ENCODE measurements at places on chromosomes 5 and 9.

DNA sequence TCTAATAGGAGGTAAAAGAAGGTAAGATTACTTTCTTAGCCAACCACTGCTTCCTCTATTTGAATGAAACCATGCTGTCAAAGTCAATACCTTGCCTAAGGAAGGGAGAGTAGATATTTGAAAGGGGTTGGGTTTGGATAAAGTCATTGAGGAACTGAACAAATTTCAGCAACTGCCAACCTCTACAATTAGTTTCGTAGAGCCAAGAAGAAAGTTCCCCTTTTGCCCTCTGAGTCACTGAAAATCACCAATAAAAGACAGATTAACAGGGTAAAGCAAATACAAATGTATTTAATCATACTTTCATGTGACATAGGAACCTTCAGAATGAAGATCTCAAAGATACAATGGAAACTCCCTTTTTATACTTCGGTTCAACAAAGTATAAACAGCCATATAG, 615.7 kb downstream of the GABRG2 start:
- DNase-seq = no peak

DNA sequence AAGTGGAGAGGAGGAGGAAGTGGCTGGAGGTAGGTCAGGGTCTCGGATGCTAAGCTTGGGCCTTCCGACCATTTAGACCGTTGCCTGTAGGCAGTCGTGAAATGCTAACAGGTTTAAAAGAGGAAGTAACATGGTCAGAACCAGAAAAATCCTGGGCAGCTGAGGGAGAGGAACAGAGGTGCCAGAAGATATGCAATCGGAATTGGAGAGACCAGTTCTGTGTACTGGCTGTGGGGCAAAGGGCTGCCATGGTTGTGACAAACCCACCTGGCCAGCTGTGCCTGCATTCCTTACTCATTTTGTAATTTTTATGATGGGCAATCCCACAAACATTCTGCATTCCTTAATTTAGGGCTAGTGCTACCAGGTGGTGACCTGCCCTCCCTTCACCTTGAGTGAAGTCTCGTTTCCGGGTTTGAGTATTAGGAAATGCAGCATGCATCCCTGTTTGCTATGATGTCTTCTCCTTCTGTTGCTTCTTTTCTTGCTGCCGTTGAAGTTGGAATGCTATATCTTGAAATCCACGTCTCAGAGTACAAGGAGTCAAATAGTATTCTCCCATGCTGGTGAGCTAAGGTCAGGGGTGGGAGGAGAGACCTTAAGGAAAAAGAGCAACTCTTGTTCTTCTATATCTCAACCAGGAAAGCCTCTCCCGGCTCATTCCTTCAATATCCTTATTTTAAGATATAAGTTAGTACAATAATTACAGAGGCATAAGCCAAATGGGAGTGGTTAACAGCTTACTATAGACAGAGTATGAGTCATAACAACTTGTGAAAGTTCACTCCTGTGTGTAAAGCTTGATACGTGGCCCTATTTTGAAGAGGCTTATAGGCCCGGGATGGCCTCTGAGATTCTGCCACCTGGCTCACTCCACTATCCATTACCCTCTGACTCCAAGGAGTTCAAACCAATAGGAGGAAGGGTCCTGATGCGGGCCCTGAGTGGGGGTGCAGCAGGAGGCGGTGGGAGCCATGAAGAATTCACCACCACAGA, 37.0 kb downstream of the B4GALT1 start:
- peak; percentile 44 for DNase-seq

GRCh38 chr5:180642181-180642775, 7.1 kb downstream of the FLT4 start:
- DNase-seq = no peak

GRCh38 chr9:23321049-23321448, 505.0 kb downstream of the ELAVL2 start:
- no peak for DNase-seq

DNA sequence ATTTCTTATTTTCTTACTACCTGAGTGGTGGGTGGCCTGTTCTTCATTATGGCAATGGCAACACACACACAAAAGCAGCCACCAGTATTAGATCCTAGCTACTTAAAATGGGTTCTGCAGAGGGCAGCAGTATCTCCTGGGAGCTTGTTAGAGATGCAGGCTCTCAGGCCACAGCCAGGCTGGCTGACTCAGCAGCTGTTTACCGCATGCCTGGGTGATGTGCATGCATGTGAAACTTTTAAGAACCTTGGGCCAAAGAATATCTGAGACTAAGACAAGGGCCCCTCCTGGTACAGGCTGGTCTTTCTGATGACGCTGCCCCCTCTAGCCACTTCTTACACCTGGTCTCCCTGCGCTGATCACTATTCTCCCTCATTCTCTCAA, 399.0 kb downstream of the MED10 start:
- no peak for DNase-seq

DNA sequence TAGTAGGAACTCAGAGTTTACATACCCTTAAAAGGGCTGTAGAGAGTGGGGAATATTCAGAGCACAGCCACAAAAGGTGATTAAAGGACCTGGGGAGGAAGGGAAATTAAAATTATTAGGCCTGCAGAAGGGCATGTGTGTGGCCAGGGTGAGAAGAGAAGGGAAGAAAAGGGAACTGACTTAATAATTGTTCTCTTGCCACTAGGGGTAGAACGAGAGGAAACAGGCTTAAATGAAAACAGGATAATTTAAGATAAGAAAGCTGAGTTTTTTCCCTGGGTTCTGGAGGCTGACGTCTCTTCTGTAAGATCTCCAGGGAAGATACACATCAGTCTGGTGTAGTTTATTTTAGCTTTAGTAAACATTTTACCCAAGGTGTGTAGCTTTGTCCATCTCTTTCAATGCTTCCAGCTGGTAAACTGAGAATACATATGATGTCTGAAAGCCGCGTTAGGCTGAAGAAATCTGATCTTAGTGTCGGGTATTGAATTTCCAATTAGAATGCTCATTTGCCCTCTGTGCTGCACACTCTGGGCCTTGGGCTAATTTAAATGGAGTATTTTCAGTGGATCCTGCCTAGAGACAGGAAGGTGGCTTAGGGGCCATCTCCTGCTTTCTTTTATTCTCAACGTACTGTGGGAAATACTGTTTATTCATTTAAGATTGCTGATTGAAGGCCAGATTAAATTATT, 416.8 kb downstream of the TMEM38B start:
- DNase-seq = no peak

DNA sequence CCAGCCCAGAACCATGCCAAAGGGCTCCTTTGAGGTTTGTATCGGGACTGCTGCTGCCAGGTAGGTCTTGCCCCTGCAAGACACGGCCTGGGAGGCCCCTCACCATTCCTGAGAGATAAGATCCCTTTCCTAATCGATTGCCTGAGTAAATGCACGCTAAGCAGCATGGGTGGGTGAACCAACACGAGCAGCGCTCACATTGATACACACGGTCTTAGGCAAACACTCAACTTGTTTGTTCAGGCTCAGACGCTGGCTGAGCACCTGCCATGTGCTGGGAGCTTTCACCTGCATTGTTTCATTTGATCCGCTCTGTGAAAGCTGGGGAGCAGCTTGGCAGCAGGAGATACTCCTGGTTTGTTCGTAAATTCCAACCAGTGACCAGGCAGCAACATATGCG, 76.9 kb upstream of the NEURL1B start:
- no peak for DNase-seq

- no peak for DNase-seq
Observed at GRCh38 chr9:114269023-114269422, 53.9 kb upstream of the ORM1 start.

- DNase-seq = no peak
Observed at GRCh38 chr5:73122875-73123810, 2.8 kb downstream of the TMEM171 start.

- DNase-seq = no peak
Observed at GRCh38 chr9:124139001-124139400, 118.7 kb upstream of the NEK6 start.

DNA sequence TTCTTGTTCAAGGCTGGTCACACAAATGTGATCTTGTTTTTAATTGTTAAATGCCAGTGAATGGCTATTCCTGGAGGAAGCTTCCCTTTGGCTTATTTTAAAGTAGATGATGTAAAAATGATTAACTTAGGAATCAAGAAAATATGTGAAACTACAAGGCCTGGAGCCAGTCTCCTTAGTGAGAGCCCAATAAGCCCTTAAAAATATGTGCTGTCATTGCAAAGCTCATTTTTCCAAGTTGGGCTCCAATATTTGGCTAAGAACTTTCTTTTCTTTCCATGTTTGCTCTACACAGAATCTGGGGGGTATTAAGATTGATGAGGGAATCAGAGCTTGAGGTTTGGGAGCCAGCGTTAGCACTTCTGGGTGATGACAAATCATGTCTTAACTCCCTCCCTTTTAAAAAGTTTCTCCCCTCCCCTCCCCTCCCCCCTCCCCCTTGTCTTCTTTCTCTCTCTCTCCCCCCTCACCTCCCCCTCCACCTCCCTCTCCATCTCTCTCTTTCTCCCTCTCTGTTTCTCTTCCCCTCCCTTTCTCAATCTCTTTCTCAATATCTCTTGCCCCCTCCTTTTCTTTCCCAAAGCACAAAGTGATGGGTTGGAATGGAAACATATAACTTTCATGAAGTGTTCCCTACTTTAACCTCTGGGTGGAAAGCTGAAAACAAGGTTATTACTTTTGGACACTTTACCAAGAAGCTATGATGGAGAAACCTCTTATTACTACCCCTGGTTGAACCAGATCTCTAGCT, 86.0 kb downstream of the FBXL7 start:
- no peak for DNase-seq

- peak; percentile 65 for DNase-seq
Observed at GRCh38 chr9:35826071-35826701, 2.3 kb downstream of the FAM221B start.

DNA sequence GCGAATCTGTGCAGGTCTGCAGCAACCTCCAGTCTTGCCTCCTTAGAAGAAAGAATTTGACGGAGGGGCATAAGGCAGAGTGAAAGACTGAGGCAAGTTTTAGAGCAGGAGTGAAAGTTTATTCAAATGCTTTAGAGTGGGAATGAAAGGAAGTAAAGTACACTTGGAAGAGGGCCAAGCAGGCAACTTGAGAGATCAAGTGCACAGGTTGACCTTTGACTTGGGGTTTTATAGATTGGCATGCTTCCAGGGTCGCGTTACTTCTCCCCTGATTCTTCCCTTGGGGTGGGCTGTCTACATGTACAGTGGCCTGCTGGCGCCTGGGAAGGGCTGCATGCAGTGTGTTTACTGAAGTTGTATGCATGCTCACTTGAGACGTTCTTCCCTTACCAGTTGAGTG, 127.2 kb upstream of the FER start:
- no peak for DNase-seq

DNA sequence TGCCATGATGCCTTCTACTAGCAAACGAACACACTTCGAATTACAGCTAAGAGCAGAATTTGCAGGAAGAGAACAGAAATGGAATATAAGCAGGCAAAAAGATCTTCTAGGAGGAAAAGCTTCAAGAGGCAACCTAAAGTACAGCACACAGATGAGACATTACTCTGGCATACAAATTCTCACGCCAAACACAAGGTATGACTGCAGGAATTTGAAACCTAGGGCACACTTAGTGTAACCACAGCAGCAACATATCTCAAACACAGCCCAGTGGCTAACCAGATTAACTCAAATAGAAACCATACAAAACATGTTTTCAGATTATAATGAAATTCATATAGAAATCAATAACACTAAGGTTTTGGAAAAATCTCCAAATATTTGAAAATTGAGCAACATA, 481.0 kb upstream of the RGMB start:
- DNase-seq = no peak

DNA sequence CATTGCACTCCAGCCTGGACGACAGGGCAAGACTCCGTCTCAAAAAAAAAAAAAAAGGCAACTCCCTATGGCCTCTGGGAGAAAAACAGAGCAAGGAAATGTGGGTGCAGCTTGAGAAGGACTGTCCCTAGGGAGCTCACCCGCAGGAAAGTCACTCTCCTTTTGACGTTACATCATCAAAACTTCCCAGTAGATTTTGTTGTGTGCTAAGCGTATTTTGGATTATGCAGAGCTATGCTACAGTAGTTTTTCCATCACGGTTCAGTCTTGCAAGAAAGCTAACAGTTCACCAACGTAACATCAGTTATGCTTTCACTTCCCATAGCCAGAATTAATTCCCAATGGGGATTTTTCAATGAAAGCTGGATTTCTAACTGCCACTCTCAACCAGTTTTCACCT, 138.8 kb downstream of the HSD17B3 start:
- DNase-seq = no peak

DNA sequence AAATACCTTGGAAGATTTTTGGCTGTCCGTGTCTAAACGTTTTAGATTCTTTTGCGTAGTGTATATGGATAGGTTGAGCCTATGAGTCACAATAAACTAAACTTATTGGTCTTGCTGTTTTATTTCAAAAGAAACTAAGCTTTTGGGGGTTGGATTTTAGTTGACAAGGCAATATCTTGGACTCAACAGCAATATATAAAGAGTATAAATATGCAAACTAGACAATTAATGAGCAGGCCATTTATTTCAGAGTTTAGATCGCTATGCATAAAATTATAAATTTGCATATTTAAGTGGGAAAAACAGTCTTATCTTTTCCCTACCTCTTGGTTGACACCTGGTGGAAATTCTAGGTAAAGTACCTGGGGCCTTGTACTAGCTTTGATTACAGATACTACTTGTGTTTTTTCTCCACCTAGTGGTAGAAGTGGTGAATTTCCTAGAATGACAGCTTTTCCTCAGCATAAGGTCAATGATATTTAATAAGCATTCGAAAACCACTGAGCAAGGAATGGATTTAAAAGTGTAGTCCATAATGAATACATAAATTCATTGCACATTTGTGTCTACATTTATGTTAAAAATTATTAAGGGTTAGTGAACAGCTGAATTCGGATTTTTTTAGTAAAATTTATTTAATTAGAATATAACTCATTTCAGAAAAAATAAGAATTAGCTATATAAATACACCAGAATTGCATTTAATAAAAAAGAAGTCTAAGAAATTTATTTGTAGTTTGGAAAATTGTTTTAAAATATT, 1.7 kb upstream of the ARRDC3 start:
- DNase-seq = peak; percentile 90

- DNase-seq = no peak
Observed at GRCh38 chr5:122967625-122968024, 68.9 kb downstream of the PPIC start.

DNA sequence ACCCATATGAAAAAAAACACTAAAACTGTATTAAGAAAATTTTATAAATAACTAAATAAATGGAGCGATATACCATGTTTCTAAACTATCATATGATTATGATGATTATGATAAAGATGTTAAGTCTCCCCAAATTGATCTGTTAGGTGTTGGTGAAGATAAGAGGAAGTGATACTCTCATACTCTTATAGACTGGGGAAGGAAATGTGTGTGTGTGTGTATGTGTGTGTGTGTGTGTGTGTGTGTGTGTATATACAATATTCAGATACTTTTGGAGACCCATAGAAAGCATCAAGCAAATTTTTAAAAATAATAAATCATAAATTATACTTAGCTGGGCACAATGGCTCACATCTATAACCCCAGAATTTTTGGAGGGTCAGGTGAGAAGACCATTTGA, 62.9 kb downstream of the TMEM232 start:
- DNase-seq = no peak
